ENCODE measurements at places on chromosomes 1 and 21. TPM values are rescaled to one million over a fixed set of nuclear protein-coding genes. Genes with fewer than 3 reads are reported as not detected.

PKN2 gene
- total RNA-seq, result 29.1 TPM

AKR7A3 gene
- total RNA-seq, result 0.88 TPM

ZNF648 gene
- total RNA-seq, result not detected

CFAP107 gene
- total RNA-seq, result not detected

OR10K2 gene
- not detected for total RNA-seq

PPIAL4G gene
- total RNA-seq, result not detected

CGN gene
- 0.12 TPM for total RNA-seq

C1QB gene
- total RNA-seq, result not detected

- no peak for DNase-seq
Observed at GRCh38 chr1:150484861-150485260, 2.4 kb upstream of the TARS2 start.

GRCh38 chr21:42666925-42667324, 13.5 kb downstream of the PDE9A start:
- no peak for DNase-seq

GRCh38 chr1:150514913-150515327, 632 bp upstream of the FALEC start:
- no peak for DNase-seq

DNA sequence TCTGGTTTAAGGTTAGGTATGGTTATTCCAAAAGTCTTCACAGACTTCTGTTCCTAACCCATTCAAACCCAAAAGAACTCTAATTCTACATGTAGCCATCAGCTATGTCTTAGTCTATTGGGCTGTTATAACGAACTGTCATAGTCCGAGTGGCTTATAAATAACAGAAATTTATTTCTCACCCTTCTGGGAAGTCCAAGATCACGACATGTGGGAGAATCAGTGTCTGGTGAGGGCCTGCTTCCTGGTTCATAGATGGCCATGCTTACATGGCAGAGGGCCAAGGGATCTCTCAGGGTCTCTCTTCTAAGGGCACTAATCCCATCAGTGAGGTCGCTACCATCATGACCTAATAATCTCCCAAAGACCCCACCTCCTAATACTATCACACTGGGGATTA, 103.0 kb upstream of the PPP2R5A start:
- no peak for DNase-seq

DNA sequence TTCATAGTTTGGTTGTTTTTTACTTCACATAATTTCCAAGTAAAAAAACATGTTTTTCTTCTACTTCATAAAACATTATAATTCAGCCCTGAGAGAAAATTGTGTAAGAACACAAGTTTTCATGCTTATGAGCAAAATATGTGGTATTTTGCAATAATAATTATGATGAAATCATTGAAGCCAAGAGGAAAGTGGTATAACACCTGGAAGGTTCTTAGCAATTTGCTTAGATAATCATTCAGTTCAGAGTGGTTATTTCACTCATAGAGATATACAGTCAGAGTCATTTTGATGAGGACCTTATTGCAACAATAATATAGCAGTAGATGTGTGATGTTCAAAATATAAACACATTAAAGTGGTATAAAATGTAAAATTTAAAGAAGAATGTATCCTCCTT, 94.5 kb downstream of the PLPPR4 start:
- DNase-seq, result no peak

GRCh38 chr1:156491151-156491949, 9.2 kb downstream of the MEF2D start:
- DNase-seq, result no peak

- DNase-seq, result peak; percentile 54
Observed at GRCh38 chr1:40143891-40144575, 17.2 kb upstream of the RLF start.

DNA sequence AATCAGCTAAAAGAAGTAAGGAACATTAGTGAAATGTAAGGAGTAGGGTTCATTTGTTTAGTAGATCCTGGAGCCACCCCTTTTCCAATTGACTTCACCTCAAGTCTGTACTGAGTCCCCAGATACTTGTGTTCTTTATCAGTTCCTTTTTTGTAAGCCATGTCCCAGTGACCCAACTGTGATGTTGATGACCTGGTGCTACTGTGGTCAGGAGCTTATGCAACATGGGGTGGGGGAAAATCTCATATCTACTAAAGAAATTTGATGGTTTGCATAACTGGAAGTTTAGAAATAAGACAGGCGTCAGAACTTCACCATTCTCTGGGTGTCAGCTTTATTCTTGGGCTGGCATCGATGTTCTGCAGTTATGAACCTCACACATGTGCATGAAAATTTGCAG, 120.5 kb downstream of the LRRC7 start:
- DNase-seq, result no peak

GRCh38 chr1:100806601-100807000, 87.1 kb downstream of the VCAM1 start:
- DNase-seq, result no peak

DNA sequence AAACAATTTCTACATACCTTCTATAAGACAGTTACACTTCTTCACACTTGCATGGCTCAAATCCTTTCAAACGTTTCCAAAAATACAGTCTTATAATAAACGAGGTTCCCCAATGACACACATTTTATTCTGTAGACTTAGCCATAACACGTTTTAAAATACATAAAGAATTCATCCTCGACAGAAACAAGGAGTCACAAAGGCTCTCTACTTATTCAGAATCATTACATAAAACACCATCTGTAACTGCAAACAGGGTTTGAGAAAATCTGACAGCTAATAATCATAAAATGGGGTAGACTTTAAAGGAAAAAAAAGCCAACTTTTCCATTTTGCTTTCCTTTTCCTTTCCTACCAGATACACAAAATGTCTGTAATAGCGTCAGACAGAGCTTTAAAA, 1.8 kb downstream of the PIK3R3 start:
- DNase-seq, result no peak

DNA sequence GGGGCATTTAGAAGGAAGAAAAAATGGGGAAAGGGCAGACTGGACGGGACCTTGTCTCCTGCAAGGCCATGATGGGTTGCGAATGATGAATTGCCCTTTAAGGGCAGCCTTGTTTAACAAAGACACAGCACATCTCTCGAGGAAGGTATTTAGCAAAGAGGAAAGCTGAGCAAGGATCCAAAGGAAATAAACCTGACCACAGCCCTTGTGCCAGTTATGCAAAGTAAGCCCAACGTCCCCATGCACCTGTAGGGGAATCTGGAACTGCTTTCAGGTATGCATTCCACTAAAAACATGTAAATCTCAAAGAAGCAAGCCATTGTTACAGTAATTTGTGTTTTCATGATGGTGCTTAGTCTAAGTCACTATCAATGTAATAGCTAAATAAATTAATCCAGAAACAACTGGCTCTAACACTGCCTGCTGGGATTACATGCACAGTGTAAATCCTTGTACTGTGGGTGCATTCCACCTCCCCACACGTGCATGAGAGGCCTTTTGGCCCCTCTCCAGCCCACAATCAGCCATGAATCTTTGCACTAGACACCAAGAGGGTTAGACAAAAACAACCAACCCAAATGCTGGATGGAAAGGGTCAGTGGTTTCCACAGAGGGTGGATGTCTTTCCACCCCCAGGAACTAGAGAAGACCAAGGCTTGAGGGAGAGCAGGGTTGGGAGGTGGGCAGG, 228.8 kb upstream of the KAZN start:
- DNase-seq, result no peak

- no peak for DNase-seq
Observed at GRCh38 chr1:44848456-44849181, 5.6 kb upstream of the PTCH2 start.

GRCh38 chr21:27476696-27477095, 509.8 kb upstream of the ADAMTS5 start:
- DNase-seq, result no peak

GRCh38 chr1:59342801-59343575, 46.1 kb downstream of the FGGY start:
- no peak for DNase-seq

DNA sequence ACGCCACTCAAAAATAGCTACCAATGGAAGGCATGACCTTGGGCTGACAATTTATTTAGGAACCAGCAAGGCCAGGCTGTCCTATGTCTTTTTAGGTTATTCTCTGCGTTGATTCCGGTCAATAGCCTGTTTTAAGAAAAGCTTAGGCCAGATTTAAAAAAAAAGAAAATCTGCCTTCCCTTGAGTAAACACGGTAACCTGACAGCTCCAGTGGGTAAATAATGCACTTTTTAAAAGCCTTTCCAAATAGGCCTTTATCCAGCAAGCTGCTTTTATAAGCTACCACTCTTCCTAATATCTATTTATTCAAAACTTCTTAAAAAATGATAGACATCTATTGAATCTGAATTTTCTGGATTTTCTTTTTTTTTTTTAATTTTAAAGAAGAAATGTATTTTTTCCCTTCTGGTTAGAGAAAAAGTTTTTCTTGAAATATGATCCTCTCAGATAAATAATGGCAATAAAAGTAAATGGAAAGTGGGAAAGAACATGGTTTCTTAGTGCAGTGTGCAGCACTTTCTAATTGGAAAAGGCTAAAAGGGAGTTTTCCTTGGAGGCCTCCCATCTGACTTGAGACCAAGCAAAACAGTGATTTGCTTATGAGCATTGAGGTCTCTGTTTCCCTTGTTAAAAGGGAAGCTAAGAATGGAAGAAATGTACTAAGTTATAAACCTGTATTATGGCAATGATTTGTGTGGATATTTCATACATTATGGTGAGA, 281.0 kb upstream of the RUNX1 start:
- no peak for DNase-seq

GRCh38 chr1:55380355-55380970, 165.3 kb upstream of the USP24 start:
- no peak for DNase-seq

GRCh38 chr1:222632749-222633148, 14.9 kb downstream of the MIA3 start:
- no peak for DNase-seq

DNA sequence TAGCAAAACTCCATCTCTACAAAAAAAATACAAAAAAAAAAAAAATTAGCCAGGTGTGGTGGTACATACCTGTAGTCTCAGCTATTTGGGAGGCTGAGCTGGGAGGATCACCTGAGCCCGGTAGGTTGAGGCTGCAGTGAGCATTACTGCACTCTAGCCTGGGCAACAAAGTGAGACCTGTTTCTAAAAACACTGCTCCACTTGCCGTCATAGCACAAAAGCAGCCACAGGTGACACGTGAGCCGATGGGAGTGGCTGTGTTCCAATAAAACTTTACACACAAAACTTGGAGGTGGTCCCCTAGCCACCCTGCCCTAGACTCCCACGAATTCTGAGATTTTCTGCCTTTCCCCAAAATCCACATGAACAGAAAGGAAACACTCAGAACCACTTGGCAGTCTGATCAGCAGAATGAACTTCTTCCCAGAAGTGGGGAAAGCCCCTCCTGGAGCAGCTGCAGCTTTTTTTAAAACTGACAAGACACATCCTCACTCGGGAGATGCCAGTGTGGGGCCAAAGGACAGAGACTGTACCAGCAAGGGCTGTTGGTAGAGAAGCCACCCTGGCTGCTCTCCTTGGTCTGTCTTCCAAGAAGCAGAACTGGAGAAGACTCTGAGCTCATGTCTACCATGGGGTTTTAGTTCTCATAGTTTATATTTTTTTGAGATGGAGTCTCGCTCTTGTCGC, 23.3 kb downstream of the PLEKHM2 start:
- no peak for DNase-seq

GRCh38 chr1:21520899-21521716, 11.9 kb downstream of the ALPL start:
- no peak for DNase-seq

DNA sequence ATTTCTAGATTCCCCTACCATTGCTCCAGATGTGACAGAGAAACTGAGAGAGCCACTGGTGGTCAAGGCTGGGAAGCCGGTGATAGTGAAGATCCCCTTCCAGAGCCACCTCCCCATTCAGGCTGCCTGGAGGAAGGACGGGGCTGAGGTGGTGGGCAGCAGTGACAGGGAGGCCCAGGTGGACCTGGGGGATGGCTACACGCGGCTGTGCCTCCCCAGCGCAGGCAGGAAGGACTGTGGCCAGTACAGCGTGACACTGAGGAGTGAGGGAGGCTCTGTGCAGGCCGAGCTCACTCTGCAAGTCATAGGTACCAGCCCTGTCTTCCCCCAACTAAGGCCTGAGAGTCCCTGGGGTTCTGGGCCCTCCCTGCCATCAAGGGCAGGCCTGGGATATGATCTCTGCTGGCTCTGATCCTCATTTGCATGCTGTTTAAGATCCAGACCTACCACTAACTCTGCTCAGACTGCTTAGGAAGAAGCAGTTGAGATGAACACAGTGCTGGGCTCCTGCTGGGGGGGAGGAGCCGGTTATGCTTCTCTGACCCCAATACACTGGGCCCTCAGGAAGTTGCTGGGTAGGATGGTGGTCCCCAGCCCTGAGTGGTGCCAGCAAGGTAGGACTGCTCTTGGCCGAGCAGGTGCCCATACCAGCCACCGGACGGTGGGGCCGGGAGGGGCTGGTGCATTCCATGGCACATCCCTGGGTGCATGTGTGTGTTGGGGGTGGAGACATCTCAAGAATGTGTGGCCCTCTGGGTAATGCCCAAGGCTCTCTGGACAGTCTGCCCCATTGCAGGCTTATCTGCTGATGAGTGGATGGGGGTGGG, 25.1 kb downstream of the IGFN1 start:
- DNase-seq, result no peak

DNA sequence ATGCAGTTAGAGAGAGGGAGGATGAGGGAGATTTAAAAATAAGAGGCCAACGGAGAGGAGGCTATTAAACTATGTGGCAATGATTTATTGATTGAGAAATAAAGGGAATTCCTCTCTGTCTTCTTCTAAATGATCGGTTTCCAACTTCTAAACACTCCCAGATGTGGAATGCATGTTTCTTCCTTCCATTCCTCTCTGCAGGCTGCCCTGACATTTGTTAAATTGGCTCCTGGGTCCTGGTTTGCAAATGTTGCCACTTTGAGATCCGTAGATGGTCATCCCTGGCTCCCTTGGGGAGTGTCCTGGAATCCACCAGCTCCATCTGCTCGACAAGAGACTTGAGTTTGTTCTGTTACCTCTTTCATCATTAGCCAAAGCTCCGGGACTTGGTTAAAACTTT, 10.3 kb upstream of the C1orf198 start:
- no peak for DNase-seq

DNA sequence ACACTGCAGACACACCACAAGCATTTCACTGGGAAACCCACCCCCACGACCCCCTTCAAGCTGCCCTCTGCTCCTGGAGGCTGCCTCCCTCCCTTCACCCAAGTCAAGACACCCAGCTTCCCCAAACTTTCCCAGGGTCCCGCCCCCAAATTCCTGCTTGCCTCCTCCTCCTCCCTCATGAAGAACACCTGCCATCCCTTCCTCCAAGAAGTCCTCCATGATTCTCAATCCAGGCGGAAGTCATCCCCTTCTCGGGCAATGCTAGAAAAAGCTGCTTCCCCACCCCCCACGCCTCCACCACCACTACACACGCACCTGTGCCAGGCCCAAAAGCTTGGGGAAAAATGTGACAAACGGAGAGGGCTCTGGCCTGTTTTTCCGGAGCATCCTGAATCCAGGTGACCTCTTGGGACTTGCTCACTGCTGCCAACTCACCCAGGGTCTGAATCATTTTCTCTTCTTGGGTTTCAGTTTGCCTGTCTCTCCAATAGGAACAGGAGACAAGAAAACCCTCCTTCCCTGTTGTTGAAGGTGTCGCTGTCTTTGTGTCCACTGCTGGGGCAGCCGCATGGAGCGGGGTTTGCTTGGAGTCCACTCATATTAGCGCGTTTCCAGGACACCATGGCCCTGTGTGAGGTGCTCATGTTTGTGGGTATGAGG, 101.0 kb upstream of the CASZ1 start:
- no peak for DNase-seq
